ENCODE measurements at places on chromosomes 16 and 17.

DNA sequence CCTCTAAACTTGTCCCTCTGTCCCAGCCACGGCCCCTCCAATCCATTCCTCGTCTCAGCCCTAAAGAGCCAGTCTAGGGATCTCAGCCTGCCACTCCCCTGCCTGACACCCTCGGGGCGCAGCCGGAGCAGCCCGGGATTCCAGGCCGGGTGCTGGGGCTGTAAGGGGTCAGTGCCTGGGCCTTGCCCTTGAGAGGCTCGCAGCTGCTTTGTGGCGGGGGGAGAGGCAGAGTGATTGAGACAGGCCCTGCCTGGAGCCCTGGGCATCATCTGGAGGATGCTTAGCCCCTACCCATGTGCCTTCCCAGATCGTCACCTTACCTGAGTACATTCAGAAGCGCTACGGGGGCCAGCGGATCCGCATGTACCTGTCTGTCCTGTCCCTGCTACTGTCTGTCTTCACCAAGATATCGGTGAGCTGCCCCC lies 8.3 kb downstream of the SLC5A10 start:
- no peak for DNase-seq

GRCh38 chr16:85537795-85538401 lies 75.2 kb upstream of the GSE1 start:
- no peak for DNase-seq

GRCh38 chr16:86765389-86766026 lies 187.2 kb downstream of the FOXL1 start:
- no peak for DNase-seq

DNA sequence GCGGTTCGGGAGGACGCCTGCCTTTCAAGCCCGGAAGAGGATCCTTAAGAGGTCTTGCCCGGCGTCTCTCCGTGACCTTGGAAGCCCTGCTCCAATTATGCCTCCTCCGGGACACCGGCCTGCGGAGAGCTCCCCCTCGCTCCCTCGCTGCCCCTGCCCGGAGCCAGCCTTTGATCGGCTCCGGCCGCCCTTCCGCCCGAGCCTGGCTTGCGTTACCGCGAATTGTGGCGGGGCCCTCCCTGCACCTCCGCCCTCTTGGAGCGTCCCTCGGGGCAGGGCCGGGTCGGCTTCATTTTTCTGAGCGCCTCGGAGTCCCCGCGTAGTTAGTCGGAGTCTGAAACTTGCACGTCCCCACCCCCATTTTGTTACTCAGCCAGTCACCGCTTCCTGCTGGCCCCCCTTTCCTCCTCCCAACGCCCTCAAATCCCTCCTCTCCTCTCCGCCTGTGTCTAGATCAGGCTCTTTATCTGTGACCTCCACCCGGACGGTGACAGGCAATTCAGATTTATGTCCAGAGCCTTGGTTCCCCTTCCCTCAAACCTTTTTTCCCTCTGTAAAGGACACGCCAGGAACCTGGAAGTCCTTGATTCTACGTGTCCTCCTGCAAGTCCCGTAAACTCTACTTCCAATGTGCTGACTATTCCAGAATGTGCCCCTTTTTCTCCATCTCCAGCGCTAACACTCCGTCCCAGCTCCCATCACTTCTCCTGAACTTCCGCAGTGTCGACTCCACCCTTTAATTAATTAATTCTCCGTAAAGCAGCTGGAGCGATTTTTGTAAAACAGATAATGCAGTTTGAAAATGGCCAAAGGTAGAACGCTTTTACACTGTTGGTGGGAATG lies 569 bp upstream of the RABEP2 start:
- DNase-seq: no peak

DNA sequence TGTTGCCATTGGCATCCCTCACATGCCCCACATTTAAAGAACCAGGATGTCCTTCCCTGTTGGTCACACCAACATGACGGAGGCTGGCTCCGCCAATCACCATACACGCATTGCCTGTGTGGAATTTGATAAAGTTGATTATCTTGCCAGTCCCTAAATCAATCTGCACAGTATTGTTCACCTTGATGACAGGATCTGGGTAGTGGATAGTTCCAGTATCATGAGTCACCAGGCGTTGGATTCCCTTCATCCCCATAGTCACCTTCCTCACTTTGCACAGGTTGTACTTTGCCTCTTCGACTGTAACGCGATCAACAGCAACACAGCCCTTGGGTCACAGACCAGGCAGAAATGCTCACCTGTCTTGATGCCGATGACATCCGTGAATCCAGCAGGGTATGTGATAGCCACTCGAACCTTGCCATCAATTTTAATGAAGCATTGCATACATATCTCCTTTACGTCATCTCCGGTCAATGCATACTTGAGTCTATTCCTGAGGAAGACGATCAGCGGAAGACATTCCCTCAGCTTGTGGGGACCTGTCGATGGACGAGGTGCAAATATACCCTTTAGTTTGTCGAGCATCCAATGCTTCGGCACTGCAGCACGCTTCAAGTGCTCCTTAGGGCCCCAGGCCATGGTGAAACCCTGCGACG lies 14.2 kb downstream of the CTRB2 start:
- no peak for DNase-seq

GRCh38 chr17:42023524-42024349 lies 3.8 kb downstream of the NKIRAS2 start:
- DNase-seq: no peak

DNA sequence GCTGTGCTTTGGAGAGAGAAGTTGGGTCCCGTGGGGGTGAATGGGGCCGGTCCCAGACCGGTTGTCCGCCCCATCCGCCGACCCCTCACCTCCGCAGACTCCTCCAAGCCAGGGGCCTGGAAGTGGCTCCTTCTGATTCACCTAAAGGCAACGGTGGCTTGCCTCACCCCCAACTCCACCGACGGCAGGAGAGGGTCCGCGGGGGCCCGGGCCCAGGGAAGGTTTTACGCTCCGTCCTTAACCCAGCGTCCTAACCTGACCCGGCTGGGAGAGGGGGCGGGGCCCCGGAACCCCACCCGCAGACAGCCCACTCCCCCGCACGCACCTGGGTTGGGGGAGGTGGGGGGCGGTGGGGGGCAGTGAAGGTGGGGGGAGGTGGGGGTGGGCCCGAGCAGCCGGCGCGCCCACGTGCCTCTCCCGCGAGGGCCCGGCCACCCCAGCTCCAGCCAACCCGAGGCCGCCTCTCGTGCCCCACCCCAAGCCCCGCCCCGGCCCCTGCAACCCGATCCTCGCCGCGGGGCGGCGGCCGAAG lies 12.7 kb upstream of the CD300A start:
- DNase-seq: no peak

DNA sequence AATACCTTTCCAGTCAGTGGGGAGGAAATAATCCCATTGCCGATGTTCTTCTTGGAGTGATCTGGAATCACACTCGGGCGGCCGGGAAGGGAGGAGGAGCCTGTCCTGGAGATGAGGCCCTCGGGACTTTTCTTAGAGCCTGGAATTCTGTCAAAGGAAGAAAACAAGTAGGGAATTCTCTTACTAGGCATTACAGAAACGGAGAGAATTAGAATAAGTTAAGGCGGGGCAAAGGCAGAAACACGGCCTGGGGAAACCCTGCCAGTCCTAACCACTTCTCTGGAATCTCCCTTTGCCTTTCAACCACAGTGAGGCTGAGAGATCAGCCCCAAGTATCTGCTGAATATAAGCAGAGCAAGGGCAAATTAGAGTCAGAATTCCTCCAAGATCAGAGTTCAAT lies 27.8 kb downstream of the USP36 start:
- DNase-seq: no peak

GRCh38 chr16:53933407-53933806 lies 229.5 kb downstream of the FTO start:
- DNase-seq: no peak

DNA sequence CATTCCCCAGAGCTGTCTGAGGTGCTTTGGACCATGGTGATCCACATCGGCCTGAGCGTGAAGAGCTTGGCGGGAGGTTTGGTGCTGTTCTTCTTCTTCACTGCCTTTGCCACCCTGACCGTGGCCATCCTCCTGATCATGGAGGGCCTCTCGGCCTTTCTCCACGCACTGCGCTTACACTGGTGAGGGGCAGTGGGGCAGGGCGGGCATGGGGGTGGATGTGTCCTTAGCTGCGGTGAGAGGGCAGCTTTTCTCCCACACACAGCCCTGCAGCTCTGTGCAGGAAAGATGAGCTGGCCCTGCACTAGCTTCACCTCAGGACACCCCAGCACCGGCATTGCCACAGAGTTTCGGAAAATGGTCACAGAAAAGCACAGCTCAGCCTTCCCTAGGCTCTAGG lies 21.8 kb upstream of the NAGLU start:
- DNase-seq: no peak

DNA sequence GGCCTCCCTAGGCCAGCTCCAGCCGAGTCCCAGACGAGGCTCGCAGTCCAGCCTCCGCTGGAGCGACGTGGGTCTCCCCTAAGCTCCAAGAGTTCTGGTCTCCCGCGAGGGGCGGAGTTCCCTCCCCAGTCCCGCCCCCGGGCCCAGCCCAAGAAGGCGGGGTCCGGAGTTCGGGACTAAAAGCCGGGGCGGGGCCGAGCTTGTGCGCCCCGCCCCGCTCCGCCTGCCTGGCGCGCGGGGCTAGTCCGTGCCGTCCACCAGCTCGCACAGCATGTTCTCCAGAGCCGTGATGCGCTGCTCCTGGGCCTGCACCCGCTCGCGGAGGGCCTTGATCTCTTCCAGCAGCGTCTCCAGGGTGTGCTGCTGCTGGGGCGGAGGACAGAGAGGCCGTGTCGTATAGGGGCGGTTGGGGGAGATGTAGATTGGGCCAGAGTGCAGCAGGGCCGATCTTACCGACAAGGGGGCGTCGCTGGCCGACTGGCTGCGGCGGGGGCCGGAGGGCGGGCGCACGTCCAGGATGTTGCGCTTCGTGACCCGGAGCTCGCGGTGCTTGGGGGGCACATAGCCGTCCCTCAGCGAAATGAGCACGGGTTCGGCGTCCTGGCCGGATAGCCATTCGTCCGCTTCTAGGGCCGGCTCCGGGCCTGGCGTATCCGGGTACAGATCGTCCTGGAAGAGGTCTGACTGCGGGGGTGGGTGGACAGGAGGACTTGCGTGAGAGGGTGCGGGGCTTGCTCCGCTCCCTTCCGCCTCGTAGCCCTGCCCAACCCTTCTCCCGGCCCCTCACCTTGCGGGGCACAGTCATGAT lies 7.0 kb downstream of the CORO6 start:
- peak; percentile 88 for DNase-seq

GRCh38 chr17:50289991-50290702 lies 15.9 kb downstream of the TMEM92 start:
- DNase-seq: peak; percentile 63

DNA sequence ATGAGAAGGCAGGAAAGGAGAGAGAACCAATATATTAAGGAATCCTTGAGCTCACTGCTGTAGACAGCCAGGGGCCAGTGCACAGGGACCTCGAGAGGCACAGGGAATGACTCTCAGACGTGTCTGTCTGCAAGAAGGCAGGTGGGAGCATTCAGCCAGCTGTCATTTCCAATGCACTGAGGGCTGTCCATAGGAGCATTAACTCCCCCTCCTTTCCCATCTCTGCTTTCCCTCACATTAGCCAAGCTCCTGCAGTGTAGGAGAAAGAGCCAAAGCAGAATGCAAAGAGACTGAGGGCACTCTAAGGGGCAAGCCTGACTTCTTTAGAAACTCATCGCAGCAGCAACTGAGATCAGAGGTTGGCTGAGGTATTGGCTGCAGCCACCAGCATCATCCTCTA lies 218.3 kb downstream of the CDH13 start:
- no peak for DNase-seq

DNA sequence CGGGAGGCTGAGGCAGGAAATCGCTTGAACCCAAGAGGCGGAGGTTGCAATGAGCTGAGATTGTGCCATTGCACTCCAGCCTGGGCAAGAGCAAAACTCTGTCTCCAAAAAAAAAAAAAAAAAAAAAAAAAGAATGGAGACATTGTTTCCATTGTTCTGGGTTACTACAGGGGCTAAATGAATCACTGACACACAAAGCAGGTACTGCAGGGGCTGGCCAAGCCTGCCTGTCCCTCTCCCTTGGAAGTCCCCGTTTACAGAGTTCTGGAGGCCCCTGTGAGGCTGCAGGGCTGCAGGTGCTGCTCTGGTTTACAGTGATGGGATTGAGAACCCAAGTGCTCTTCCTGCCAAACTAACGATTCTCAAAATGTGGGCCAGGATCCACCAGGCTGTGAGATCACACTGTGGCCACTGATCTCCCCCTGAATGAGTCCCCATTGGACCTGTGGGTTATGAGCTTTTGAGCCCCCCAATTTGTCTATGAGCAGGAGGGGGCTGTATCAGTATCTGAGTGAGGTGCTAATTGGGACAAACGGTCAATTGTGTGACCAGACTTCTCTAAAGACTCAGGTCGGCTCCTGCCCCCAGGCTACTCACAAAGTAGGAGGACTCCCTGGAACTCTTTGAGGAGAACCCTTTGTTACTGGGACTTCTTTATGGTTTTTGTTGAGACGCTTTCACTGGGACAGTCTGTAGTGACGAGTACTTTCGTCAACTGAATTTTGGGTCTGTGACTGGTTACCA lies 39.0 kb downstream of the DNAH17 start:
- DNase-seq: no peak

- no peak for DNase-seq
Measured at GRCh38 chr17:28523186-28523585, 17.0 kb downstream of the FOXN1 start.
